ENCODE measurements at places on chromosomes 7 and 10.

DNA sequence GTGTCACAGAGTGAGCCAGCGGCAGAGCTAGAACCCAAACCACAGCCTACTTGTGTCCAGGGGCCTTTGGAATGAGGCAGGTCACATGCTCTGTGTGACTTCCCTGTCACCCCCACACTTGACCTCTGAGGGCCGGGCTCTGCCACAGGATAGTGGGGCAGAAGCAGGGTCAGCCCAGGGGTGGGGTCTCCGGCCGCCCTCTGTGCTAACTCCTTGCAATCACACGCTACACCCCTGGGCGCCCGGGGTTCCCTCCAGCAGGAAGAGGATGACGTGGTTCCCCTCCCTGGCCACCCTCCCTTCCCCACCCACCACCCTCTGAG lies 19.8 kb downstream of the TECPR1 start:
- no peak for DNase-seq

GRCh38 chr7:90540406-90540805 lies 55.7 kb upstream of the CDK14 start:
- DNase-seq: no peak

GRCh38 chr7:27053153-27053552 lies 42.6 kb downstream of the HOXA1 start:
- DNase-seq: no peak

DNA sequence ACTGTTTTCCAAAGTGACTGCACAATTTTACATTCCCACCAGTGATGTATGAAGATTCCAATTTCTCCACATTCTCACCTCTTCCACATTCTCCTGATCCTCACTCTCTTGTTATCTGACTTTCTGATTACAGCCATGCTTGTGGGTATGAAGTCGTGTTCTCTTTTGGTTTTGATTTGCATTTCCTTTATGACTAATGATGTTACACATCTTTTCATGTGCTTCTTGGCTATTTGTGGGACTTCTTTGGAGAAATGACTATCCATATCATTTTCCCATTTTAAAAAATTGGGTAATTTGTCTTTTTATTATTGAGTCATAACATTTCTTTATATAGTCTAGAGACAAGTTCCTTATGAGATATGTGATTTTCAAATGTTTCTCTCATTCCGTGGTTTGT lies 10.5 kb upstream of the GIMAP8 start:
- no peak for DNase-seq

DNA sequence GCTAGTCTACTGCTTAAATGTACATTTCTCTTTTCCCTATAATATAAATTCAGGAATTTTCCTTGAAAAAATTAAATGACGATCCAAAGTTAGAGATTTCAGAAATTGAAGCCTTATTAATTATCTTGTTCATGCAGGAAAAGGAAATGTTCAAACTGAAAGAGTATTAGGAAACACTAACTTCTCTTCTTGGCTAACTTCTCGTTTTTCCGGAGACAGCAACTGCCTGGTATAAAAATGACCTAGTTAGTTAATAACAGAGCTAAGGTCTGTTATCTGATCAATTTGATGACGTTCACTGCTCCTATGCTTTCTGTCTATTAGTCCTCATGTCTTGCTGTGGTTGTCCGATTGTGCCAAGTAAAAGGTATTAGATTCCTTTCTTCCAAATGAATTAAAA lies 212.5 kb downstream of the DGKB start:
- no peak for DNase-seq

DNA sequence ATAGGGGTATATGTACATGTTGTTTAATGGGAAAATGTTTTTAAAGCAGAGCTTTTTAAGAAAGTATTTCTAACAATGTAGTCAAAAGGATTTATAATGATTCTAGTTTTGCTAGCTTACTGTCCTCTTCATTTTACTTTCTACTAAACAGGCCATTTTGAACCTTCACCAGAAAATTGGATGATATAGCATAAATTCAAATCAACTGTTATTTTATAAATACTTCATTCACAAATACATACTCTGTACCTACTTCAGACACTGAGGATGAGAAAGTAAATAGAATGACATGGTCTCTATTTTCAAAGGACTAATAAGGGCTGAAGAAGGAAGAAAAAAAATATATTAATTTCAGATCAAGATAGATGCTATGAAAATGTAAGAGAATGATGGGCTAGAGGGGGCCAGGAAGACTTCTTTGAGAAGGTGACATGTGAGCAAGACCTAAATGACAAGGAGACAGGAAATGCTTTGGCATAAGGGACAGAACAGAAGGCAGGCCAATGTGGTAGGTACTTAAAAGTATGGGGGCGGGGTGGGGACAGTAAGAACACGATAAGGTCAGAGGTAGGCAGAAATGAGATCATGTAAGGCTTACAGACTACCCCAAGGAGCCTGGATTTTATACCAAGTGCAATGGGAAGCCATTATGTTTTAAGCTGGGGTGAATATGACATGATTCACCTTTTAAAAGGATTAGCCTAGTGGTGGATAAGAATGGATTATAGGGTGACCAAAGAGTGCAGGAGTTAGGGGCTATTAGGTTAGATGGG lies 5.2 kb downstream of the NAMPT start:
- DNase-seq: peak; percentile 33

DNA sequence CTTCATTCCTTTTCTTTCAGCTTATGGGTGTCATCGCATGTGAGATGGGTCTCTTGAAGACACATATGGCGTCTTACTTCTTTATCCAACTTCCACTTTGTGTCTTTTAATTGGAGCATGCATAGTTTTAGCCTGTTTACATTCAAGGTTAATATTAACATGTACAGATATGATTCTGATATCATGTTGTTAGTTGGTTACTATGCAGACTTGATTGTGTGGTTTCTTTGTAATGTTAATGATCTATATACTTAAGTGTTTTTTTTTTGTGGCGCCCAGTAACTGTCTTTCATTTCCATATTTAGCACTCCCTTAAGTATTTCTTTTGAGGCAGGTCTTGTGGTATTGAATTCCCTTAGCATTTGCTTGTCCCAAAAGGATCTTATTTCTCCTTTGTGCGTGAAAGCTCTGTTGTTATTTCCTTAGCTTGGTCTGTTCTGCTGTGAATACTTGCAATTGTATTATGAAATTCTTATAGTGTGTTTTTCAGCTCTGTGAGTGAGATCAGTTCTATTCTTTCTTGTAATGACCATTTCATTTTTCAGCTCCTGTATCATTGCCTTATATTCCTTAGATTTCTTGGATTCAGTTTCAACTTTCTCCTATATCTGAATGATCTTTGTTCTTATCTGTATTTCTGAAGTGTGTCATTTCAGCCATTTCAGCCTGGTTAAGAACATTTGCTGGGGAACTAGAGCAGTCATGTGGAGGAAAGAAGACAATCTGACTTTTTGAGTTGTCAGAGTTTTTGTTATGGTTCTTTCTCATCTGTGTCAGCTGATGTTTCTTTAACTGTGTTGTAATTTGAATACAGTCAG lies 88.4 kb downstream of the ABCA13 start:
- DNase-seq: no peak

GRCh38 chr10:37865264-37865663 lies 7.9 kb upstream of the ZNF248 start:
- DNase-seq: no peak

DNA sequence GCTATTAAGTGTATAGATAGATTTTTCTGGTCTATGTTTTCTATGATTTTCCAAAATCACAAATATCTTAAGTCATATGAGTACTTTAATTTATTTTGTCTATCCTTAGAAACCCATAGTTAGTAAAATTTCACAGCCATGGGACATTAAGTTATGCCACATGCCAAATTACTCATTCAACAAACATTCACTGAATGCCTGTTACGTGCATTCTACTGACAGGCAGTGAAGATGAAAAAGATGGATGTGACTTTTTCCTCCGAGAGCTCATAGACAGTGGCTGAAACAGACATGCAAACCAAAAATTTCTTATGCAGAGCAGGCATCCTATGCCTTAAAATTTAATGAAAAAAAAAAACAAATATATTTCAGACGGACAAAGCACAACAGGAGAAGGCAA lies 84.9 kb downstream of the CHRM2 start:
- DNase-seq: no peak

DNA sequence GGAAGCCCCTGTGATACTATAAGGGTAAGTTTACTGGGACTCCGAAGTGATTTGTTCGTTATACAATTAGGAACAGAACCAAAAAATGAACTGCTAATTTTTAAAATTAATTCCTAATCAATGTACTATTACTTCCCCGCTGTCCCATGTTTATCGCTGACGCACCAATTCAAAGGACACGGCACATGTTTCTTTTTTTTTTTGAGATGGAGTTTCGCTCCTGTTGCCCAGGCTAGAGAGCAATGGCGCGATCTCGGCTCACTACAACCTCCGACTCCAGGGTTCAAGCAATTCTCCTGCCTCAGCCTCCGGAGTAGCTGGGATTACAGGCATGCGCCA lies 1.5 kb upstream of the FMC1 start:
- DNase-seq: no peak

GRCh38 chr10:94098896-94099295 lies 105.2 kb downstream of the PLCE1 start:
- DNase-seq: no peak

- DNase-seq: no peak
These were observed 1.6 kb downstream of the HTR7 start for GRCh38 chr10:90856261-90856660.

DNA sequence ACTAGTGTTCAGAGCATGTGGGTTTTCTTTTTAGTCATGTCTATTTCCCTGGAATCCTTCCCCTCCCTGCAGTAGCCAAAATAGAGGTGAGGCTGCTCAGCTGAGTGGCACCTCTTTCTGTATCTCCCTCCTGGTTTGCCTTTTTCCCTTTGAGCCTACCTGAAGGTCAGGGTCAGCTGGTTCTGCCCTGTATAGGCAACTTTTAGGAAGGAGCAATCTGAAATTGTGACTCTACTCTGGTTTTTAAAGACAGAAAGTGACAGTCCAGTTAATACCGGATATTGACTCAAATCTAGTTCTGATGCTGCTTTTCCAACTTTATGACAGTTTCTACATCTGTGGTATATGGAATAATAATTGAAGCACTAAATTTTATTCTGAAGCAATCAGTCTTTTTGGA lies 26.0 kb downstream of the CCM2 start:
- DNase-seq: no peak

DNA sequence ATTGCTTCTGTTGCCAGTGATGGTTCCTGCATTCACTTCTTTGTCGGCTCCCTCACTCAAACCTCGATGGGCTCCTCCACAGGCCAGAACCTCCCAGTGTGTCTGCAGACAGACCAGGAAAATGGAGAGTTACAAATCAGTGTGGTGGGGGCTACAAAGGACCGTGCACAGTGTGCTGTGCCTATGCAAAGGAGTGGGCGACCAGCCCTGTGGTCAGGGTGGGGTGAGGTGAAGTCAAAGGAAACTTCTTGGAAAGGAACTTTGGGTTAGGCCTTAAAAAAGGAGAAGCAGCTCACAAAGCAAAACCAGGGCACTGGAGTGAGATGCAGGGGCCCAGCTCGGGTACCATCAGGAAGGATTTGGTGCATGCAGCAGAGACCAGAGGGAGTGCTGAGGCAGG lies 304.3 kb upstream of the ZMIZ1 start:
- no peak for DNase-seq
